ENCODE measurements at places on chromosomes 4 and X.

DNA sequence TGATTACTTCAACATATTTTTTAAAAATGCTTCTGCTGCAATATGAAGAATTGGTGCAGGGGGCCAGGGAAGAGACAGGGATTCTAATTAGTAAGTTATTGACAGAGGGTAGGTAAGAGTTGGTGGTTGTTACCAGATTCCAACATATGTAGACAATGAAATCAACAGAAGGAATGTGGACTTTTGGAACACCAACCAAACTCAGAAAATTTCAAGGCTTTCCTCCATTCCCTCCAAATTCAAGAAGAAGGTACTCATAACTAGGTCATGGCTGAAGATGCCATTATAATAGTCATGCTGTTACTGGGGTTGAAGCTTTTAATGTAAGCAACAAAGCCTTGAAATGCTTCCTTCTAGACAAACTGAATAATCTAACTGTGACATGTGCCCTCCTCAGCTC, 22.9 kb upstream of the CXCL13 start:
- no peak for DNase-seq

- DNase-seq, result no peak
Measured at GRCh38 chr4:185742766-185743165, 69.2 kb downstream of the SORBS2 start.

GRCh38 chr4:73589261-73589847, 30.9 kb downstream of the RASSF6 start:
- DNase-seq, result peak; percentile 42

DNA sequence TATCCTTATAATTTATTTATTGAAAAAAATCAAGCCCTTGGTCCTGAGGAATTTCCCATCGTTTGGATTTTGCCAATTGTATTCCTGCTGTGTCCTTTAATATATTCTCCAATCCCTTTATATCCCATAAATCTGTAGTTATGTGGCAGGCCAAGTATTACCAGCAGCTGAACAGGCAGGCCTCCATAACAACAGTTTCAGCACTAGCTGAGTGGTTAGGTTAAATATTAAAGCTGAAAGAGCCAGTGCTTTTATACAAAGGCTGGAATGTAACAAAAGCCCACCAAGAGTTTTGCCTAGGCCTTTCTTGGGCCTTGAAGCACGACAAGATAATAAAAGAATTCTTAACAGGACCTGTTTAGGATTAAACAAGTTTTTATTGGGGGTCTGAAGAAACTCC, 366.6 kb upstream of the GALNT7 start:
- DNase-seq, result no peak

- DNase-seq, result peak; percentile 37
Measured at GRCh38 chr4:146916479-146917076, 29.1 kb downstream of the TTC29 start.

GRCh38 chr4:84159762-84160161, 339.3 kb downstream of the NKX6-1 start:
- peak; percentile 74 for DNase-seq

DNA sequence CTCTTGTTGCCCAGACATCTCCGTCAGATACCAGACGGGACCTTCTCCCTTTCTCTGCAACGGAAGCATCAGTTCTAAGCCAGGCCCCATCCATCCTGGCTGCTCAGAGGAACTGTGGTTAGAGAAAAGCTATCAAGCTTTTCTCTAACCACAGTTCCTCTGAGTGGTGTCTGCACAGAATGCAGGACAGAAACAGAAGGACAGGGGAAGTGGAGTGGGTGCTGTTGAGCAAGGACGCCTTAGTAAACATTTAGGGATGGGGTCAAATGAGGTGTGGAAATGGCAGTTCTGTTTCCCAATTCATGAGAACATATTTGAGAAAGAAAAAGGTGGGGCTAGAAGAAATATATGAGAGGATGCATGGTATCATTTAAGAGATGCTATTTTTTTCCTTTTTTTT, 283.8 kb downstream of the CRLF2 start:
- DNase-seq, result no peak

All from mesendoderm (in vitro differentiated cells).